ENCODE measurements at places on chromosomes 2 and 18.
A peak's percentile ranks its signal among the peaks of the same experiment; 100 is the strongest.

DNA sequence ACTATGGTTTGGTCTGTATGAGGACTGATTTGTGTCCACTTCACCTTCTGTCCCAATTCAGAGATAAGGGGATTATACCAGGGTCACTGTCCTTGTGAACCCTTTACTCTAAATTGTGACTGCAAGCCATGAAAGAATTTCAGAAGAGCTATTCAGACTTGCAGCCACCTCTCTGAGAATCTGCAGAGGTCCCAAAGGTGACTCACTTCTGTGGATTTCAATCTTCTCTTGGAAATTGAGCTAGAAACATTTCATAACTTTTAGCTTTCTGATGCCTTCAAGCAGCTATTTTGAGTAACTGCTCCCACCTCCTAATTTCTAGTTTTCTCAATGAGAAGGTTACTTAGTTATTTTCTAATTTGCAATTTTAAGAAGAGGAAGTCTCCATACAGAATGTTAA is 1242.4 kb upstream of the ACVR2A start:
- no peak for DNase-seq

- no peak for DNase-seq
These were observed 44.6 kb downstream of the CNGA3 start for GRCh38 chr2:98390571-98391476.

GRCh38 chr2:157901325-157901724 is 25.2 kb upstream of the ACVR1 start:
- DNase-seq = no peak

- DNase-seq = no peak
These were observed 17.2 kb upstream of the NMI start for GRCh38 chr2:151306621-151307020.

GRCh38 chr2:54906716-54907115 is 143.5 kb downstream of the RTN4 start:
- DNase-seq = no peak

GRCh38 chr18:22838639-22839277 is 94.4 kb upstream of the RBBP8 start:
- DNase-seq = no peak

GRCh38 chr2:3741867-3742602 is 38.7 kb downstream of the DCDC2C start:
- no peak for DNase-seq

- DNase-seq = no peak
These were observed 22.6 kb downstream of the DHRS9 start for GRCh38 chr2:169091761-169092519.

GRCh38 chr2:186544255-186544675 is 45.6 kb upstream of the ITGAV start:
- DNase-seq = no peak

- DNase-seq = no peak
These were observed 1529.8 kb downstream of the RPIA start for GRCh38 chr2:90221300-90221651.

DNA sequence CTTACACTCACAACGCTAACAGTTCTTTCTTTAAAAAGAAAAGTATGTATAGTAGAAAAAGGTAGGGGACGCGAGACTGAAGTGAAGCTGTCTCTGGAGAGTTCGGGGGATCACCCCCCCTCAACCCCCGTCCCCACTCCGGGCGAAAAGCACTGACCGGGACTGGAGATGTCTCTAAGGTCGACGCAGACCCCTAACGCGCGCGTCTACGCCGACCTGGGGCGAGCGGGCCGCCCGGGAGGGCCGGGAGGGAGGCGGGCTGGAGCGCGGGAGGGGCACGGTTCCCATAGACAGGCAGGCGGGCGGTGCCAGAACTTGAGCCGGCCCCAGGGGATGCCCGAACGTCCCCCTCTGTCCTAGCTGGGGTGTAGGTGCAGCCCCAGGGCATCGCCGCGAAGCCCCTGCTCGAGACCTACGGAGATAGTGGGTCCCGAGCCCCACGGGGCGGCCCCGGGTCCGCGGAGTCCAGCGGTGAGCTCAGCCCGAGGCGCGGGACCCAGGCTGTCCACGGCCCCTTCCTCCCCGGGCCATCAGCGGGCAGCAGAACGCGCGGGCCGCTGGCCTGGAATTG is 82.2 kb downstream of the CHRNA1 start:
- no peak for DNase-seq

DNA sequence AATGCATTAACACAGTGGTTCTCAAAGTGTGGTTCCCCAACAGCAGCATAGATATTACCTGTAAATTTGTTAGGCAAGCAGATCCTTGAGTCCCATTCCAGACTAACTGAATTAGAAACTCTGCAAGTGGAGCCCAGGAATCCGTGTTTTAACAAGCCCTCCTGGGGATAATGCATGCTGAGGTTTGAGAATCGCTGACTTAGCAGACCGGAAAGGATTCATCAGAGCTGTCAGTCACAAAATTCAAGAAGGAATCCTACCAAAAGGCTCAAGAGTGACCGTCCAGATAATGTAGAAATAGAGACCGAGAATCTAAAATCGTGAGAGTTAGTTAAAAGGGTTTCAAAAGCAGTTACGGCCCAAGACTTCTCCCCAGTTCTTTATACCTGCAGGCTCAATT is 66.9 kb downstream of the LOXHD1 start:
- no peak for DNase-seq

GRCh38 chr2:39424951-39425350 is 12.1 kb downstream of the MAP4K3 start:
- DNase-seq = no peak

- no peak for DNase-seq
These were observed 18.6 kb upstream of the MARCO start for GRCh38 chr2:118923371-118923770.

- DNase-seq = peak; percentile 38
These were observed 173.6 kb downstream of the SMAD7 start for GRCh38 chr18:48777026-48777743.

GRCh38 chr2:36562240-36562639 is 35.7 kb downstream of the FEZ2 start:
- DNase-seq = no peak

GRCh38 chr2:169716238-169716886 is 17.3 kb upstream of the KLHL23 start:
- no peak for DNase-seq

DNA sequence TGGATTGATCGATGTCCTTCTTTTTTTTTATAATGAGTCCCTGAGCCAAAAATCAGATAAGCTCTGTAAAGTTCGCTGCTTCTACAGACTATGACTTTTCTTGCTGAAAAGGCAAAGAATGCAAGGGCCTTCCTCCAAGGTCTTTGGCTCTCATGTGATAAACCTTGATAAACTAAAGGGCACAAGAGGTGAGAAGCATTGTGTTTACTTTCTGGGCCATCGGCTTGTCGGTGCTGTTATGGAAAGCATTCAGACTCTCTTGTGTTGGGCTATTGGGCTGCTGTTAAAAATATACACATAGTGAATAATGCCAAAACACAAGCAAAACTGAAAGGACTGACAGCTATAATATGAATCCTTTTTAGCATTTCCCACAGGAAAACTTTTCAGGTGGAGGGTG is 472.4 kb upstream of the SPHKAP start:
- no peak for DNase-seq

GRCh38 chr2:60549238-60549927 is 4.1 kb downstream of the BCL11A start:
- DNase-seq = peak; percentile 55

DNA sequence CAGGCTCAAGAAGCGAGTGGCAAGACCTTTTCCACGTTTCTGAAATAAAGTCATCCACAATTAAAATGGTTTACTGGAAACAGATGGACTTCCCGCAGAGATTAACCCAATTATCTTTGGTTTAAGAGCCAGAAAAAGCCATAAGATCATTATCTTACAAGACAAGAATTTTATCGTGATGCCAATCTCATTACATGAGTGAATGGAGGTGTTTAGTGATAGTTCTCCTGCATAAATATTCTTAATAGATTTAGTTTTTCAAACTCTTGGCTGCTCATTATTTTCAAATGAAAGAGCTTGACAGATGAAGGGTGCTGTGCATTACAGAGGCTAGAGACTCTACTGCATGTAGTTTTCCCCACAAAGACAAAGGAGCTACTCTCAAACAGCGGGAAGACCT is 1028.4 kb upstream of the PIK3C3 start:
- DNase-seq = no peak

- no peak for DNase-seq
These were observed 95.1 kb downstream of the AFF3 start for GRCh38 chr2:100046961-100047947.

- no peak for DNase-seq
These were observed 138.3 kb upstream of the ETAA1 start for GRCh38 chr2:67258831-67259230.

GRCh38 chr18:5537860-5538259 is 5.9 kb downstream of the EPB41L3 start:
- no peak for DNase-seq

- DNase-seq = no peak
These were observed 81.7 kb downstream of the FEZ2 start for GRCh38 chr2:36516136-36516870.

GRCh38 chr2:66408905-66409304 is 26.0 kb upstream of the MEIS1 start:
- DNase-seq = no peak
